ENCODE measurements at places on chromosomes 5 and 9.

- no peak for DNase-seq
Measured at GRCh38 chr5:15377573-15378340, 122.2 kb upstream of the FBXL7 start.

GRCh38 chr5:54526604-54527288 is 9.2 kb downstream of the SNX18 start:
- no peak for DNase-seq

DNA sequence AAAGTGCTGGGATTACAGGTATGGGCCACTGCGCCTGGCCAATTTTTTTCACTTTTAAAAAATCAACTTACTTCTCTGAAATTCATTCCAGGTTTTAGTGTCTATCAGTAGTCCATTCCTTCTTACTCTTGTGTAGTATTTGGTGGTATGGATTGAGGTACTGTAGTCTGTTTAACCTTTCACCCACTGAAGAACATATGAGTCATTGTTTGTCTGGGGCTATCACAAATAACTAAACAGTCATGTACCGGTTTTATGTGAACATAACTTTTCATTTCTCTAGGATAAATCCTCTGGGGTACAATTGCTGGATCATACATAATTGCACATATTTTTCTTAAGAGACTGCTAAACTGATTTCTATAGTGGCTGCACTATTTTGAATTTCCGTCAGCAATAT is 1188.0 kb upstream of the CDH9 start:
- no peak for DNase-seq

- DNase-seq = no peak
Measured at GRCh38 chr5:122902263-122902662, 56.9 kb downstream of the SNX24 start.

GRCh38 chr5:109307951-109308350 is 101.8 kb downstream of the PJA2 start:
- DNase-seq = no peak

- DNase-seq = no peak
Measured at GRCh38 chr5:72380492-72381274, 60.5 kb downstream of the PTCD2 start.

DNA sequence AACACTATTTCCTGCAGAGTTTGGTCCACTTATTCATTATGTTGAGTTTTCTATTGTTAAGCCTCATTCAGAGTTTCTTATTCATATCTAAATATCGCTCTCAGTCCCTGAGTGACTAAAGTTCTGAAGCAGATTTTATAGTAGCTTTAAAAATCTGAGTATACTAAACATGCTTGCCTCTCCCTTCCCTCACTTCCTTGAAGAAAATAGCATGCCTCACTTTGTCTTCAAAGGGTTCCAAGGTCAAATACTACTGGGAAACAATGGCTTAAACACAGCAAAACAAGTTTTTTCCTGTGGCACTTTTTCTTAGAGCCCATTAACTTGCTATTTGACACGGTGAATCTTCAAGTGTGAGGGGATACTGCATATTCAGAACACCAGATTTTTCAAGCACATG is 41.1 kb upstream of the DAB2 start:
- no peak for DNase-seq

DNA sequence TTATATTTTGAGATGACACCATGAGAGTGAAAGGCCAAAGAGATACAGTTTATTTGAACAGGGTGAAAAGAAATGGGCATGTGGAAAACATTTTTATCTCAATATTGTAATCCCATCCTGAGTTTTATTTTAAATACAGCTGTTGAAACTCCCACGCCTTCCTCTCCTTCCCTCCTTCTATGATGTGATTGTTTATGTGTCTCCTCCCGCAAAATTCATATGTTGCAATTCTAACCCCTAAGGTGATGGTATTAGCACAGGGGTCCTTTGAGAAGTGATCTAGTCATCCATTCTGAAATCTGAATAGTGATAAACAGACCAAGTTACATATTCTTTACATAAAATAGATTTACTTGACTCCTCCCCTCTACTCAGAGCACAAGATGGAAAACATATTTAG is 1275.4 kb upstream of the C9orf72 start:
- DNase-seq = no peak

GRCh38 chr9:123485216-123485615 is 129.2 kb downstream of the CRB2 start:
- DNase-seq = no peak

GRCh38 chr9:95080961-95081647 is 236.4 kb downstream of the FANCC start:
- DNase-seq = no peak

DNA sequence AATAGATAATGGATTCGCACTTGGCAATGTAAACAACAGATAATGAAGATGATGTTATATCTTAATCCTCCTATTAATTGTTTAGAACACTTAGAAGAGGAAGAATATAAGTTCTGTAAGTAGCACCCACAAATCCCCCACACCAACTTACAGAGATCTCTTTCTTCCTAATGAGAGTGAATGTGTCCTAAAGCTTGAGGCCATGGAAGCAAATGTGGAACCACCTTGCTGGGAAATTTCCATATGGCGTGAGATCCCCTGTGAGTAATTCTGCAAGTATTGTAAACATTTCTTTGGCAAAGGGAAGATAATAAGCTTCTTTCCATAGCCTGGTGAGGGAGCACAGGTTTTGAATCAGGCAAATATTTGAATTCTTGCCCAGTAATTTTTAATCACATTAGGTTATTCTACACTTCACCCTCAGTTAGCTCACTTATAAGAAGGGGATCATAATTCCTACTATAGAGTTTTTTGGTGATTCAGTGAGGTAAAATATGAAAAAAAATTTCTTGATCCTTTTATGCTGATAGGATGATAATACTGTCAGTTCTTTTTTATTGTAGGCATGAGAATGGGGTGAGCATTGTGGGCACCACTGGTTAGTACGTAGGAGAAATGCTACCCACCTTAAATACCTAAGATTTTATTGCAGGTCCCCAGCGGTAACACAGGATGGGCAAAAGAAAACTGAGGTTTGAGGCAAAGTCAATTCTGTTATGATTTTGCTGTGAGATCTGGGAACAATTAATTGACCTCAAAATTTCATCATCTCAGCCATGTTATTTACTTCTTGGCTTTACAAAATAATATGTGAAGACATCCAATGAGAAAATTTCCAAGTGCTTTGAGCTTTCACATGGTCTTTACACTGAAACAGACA is 574.8 kb downstream of the PSAT1 start:
- DNase-seq = no peak

- DNase-seq = no peak
Measured at GRCh38 chr5:5666369-5666768, 243.9 kb downstream of the ICE1 start.

- DNase-seq = no peak
Measured at GRCh38 chr9:36134761-36135505, 1.6 kb upstream of the GLIPR2 start.

GRCh38 chr5:139246394-139246793 is 47.1 kb upstream of the MATR3 start:
- no peak for DNase-seq

GRCh38 chr9:129923589-129923988 is 88.3 kb downstream of the USP20 start:
- DNase-seq = no peak

DNA sequence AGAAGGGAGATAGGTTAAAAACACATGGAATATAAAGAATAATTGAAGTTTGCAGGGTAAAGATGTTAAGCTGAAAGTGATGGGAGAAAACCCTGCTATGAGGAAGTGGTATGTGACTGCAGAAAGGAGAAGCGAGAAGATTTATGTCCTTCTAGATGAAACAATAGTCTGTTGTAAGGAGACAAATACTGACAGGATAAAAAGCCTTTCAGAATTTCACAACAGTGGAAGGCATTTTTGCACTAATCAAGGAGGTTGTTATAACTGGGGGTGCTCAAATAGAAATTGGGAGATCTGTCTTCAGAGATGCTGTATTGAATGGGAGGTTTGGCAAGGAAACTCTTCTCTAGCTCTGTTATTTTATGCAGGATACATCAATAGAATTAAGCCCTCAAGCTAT is 69.6 kb downstream of the NMUR2 start:
- DNase-seq = no peak

DNA sequence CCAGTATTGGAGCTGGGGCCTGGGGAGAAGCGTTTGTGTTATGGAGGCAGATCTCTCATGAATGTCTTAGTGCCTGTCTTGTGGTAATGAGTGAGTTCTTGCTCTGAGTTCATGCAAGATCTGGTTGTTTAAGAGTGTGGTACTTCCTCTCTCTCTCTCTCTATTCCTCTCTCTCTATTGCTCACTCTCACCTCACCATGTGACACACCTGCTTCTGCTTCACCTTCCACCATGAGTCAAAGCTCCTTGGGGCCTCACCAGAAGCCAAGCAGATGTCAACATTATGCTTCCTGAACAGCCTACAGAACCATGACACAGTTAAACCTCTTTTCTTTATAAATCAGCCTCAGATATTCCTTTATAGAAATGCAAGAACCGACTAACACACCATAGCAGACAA is 242.7 kb upstream of the ADRA1B start:
- no peak for DNase-seq

DNA sequence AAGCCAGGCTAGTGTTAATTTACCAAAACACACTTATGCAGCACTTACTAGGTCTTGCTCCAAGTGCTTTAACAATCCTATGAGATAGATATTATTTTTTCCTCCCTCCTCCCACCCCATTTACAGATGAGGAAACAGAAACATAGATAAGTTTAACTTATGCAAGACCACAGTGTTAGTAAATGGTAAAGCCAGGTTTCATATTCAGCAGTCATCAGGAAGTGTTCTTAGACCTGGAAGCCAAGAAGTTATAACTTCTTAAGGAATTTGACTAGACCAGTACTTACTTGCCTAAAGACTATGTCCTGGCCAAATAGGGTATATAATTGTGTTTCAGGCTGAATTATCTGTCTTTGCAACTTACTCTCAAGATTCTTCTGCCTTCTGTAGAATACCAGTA is 15.9 kb downstream of the ABHD17B start:
- no peak for DNase-seq

GRCh38 chr9:134575103-134575900 is 66.3 kb upstream of the COL5A1 start:
- no peak for DNase-seq

DNA sequence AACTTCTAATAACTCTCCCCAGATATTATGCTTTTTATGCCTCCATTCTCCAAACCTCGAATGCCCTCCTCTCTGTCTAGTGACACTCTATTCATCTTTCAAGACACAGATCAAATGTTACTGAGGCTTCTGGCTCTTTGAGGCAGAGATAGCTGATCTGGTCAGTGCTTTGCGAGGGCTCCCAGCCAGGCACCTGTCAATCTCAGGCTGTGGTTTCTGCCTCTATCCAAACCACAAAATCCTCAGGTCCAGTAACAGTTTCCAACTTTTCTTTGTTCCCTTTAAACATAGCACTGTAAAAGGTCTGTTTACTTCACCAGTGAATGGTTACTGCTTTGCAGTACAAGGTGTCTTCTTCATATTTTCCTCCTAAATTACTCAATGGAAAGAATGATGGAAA is 11.5 kb upstream of the STK32A start:
- no peak for DNase-seq

GRCh38 chr9:15178631-15179030 is 128.4 kb downstream of the TTC39B start:
- no peak for DNase-seq

- no peak for DNase-seq
Measured at GRCh38 chr5:149724130-149724840, 5.8 kb upstream of the PPARGC1B start.

- DNase-seq = no peak
Measured at GRCh38 chr5:177040814-177041420, 18.4 kb downstream of the ZNF346 start.

DNA sequence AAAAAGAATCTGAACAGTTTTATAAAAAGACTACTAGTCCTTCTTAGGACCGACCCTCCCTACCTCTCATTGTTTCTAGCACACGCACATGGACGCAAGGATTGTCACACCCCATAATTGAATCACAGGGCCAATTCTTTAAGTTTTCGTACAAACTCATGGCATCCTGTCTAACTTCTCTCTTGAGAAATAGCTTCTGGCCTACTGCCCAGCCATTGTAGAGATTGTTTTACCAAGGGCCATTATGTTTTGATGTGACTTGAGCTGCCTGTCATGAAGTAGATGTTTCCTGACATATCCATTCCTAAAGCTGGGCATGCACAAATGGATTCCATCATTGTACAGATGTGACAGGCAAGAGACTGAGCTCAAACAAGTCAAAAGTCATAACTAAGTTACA is 1672.1 kb upstream of the C9orf72 start:
- DNase-seq = no peak

DNA sequence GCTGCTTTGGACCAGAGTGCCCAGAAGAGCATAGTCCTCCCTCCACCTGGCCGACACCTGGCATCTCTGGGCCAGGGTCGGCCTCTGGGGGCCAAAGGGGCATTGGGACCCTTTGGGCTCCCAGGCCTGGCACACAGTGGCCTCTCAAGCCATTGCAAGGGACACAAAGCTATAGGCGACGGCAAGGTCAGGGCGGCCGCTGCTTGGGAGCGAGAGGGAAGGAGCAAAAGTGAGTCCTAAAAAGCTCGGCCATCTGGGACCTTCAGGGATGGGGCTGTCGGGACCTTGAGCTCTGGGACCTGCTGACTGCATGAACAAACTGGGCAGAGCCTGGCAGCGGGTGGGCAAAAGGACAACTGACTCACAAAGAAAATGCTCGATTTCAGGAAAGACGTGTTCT is 13.9 kb downstream of the DBH start:
- DNase-seq = no peak

- no peak for DNase-seq
Measured at GRCh38 chr5:82054004-82054710, 82.3 kb downstream of the ATG10 start.

DNA sequence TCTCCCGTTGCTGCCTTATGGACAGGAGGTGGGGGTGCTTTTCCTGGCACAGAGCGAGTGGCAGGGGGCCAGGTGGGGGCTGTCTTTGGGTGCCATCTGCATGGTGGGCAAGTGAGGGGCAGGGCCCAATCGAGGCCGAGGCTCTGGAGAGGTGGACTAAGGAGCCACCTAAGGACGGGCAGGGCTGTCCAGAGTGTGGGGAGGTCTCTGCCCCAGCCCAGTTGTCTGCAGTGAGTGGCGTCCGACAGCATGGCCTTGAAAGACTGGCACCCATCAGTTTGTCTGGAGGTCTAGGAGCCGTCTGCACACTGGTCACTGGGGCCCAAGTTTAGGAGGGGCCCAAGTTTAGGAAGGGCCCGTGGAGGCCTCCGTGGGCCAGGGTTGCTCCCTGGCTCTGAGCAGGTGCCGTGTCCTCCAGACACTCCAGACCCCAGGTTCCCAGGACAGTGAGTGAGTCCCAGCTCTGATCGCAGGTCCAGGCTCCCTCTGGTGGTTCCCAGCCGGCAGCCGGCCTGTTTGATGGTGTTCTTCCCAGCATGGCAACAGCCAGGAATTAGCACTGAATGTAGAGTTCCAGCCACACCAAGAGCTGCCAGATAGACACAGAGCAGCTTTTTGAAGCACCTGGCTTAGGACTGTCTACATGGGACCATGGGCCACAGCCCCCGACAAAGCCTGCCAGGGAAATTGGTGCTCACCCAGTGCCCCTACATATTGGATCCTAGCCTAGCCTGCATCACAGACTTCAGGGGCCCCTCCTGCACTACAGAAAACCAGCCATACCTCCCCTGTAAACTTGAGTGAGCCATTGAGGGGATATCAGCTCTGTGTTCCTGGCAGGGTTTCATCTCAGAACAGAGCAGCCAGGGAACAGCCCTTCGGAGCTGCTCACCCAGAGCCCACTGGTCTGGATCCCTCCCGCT is 120.9 kb downstream of the WNK2 start:
- DNase-seq = no peak

- no peak for DNase-seq
Measured at GRCh38 chr5:24487368-24488229, 157.2 kb downstream of the CDH10 start.

GRCh38 chr9:99722877-99723276 is 98.8 kb upstream of the NR4A3 start:
- DNase-seq = no peak

Measured in activated CD8-positive, alpha-beta memory T cell treated with anti-CD3 and anti-CD28 coated beads for 1 hour (primary cell).